ENCODE measurements at places on chromosomes 11 and 22.
A peak's percentile ranks its signal among the peaks of the same experiment; 100 is the strongest.

- DNase-seq, result peak; percentile 39
Measured at GRCh38 chr11:118229274-118229847, 4.5 kb upstream of the JAML start.

GRCh38 chr11:114180301-114181055 lies 115.7 kb upstream of the NNMT start:
- DNase-seq, result peak; percentile 11

GRCh38 chr22:28812516-28812915 lies 12.1 kb upstream of the XBP1 start:
- no peak for DNase-seq

DNA sequence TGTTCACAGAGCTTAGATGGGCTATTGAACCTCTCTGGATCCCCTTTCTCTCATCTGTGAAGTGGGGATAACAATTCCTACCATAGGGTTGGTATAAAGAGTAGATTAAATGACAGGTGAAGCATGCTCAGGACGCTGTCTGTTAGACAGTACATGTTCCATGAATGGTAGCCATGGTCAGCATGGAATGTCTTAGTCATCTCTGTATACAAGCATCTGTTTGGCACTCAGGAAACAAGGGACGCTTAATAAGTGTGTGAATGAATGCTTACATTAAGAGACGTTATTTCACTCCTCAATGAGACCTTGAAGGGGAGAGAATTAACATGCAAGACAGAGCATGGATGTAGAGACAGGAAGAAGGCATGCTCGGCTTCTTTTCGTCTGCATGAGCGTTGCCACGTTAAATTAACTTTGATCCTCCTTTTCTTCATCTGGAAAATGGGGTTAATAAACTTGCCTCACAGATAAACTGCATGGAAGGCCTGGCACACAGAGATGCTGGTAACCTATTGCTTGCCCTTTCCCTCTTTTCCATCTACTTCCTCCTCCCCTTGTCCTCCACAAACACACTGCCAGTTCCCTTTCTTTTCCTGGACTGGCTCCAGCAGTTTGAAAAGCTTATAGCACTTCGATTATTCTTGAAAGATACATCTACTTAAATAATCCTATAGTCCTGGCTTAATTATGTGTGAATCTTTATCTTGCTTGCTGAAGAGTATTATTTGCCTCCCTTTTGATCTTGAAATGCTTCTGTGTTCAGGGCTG lies 267.2 kb upstream of the MTNR1B start:
- DNase-seq, result peak; percentile 47

GRCh38 chr11:90134478-90135003 lies at the start of gene NAALAD2:
Gene NAALAD2 (plus strand): TSS chr11:90134663. CDS start chr11:90134759, 96 bp downstream.
- DNase-seq, result peak; percentile 37

GRCh38 chr22:42902875-42903510 lies 45.9 kb upstream of the ARFGAP3 start:
- DNase-seq, result peak; percentile 74

DNA sequence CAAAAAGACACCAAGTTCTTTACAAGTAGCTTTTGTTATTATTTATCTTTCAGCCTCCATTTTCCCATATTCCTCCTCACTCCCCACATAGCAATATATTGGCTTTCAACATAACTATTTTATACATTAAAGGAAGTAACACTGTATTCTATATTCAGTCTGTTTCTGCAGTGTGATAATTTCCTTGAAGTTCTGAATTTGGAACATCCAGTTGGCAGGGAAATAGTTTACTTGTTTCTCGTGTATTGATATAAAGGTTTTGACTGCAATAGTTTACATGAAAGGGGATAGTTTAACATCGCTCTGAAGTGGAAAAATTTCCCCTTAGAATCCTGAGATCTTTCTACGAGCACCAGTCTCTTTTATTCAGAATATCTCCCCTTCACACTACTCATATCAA lies 341.5 kb upstream of the ANO3 start:
- DNase-seq, result no peak

DNA sequence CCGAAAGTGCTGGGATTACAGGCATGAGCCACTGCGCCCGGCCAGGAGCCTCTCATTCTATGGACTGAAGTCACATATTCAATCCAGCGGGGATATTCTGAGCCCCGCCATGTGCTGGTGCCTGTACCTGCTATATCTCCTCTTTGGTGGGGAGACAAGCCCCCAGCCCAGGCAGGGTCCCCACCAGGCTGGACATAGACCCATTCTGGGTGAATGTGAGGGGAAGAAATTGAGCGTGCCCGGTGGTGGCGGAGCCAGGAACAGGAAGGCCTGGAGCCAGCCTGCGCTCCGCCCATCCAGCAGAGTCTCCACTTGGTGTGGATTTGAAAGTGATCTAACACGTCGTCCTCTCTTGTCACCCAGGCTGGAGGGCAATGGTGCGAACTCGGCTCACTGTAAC lies 38.0 kb upstream of the CSNK1E start:
- no peak for DNase-seq

- no peak for DNase-seq
Measured at GRCh38 chr11:9092853-9093778, 1.7 kb upstream of the SCUBE2 start.

Measured in fibroblast of upper back skin (primary cell).